ENCODE measurements at places on chromosomes 2 and 18.
A peak's percentile ranks its signal among the peaks of the same experiment; 100 is the strongest.

DNA sequence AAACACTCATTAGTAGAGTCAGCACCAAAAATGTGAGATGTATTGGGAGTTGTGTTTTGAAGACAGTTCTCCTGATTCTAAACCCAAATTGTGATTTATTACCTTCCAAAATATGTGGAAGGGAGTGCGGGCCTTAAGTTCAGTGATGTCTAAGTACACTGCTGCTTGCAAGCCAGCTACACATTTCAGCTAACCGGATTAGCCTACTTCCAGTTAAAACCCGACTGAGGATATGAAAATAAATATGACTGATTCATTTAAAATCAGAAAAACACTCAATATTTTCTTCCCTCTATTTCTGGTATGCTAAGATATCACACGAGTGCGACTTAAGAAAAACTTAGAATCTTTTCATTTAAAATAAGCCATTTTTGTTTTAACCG is 907 bp downstream of the FHL2 start:
- no peak for DNase-seq

DNA sequence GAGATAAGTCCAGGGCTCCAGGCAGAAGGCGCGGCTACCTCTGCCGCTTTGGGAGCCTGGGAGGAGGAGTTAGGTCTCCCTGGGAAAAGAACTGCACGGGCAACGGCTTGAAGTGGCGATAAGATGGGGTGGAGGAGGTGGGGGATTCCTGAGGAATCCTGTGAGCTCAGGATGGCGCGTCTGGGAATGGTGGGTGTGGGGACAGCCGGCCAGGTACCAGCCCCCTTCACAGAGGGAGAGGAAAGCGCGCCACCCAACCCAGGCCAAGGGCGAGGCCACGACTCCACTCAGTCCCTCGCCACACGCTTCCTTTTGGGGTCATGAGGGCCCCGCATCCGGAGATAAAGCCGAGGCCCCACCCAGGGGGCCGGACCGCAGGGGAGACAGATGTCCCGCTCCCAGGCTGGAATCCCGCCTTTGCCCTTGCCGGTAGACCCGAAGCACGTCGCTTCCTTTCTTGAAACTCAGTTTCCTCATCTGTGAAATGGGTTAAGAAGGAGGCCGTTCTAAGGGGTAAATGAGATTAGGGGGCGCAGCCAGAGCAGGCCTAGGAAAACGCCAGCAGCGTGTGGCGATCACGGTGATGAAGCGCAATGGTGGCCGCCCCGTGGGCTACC is 1.7 kb upstream of the CTDSP1 start:
- peak; percentile 74 for DNase-seq

DNA sequence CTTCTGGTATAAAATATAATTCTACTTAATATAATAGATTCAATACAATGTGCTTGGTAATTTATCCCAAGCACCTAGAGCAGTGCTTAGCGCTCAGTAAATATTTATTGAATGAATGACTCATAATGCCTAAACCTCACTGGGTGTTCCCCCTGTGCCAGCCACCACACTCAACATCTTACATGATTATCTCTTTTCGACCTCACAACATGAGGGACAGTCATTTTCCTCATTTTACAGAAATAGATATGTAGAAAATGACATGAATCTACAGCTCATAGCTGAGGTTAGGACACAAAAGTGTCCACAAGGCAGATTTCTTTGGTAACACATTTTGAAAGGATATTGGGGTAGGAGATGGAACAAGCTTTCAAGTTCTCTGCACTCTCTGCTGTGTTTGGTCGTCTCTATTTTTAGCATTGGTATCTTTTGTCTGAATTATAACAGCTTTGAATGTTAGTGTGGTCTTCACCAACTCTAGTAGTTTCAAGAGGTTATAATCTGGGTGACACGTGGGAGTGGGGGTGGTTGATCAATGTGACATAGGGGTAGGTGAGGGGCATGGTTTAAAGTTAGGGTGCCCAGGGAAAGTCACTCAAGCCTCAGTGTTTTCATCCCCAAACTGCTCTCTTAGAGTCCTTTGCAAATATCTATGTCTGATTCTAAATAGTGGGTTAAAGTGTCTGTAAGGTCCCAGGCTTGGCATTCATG is 9.8 kb downstream of the MYOM1 start:
- no peak for DNase-seq

- DNase-seq, result no peak
These were observed 105.1 kb upstream of the STON1 start for GRCh38 chr2:48424866-48425265.

DNA sequence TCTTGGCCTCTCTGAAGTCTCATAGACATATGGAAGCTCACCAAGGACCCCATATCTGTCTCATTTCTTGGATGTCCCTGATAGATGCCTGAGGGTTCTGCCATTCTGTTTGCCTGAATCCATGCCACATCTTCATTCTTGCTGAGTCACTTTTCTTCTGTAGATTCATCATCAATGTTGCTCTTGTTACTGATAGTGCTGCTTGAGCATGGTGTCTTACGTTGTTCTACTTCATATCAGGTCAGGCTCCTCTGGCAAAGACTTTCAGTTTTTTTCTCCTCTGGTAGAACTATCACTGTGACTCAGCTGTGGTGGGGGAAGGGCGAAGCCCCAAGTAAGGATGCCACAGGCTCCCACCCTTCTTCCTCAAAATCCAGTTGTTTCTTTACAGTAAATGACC is 885.2 kb downstream of the DCDC2C start:
- no peak for DNase-seq

DNA sequence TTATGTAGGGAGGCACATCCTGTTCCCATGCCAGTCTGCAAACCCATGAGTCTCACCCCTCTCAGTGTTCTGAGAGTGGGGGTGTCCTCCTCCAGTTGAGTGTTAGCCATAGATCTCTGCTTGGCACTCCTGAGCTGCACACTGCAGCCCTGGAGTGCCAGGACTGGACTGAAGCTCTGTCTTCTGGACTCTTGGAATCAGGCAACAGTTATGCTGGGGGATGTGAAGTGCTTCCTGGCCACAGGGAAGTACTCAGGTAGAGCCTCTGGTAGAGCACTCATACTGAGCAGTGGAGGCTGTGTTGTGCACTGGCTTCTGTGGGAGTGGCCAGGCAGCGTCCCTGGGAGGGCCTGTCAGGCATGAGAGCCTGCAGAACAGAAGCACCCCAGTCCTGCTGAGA is 43.0 kb downstream of the SERPINB7 start:
- no peak for DNase-seq

DNA sequence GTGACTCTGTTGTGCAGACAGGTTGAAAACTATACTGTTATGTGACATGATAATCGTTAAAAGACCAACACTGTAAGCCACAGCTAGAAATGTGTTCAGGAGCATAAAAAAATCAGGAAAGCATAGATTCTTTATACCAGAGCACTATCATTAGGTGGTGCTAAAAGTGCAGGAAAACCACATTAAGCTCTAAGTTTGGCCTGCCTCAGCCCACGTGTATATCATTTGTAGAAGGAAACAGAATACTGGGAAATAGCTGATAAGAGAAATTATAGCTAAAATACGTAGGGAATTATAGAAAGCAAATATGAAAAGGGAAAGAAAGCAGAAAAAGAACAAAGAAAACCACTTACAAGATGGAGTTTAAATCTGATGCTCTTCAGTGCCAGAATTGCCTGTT is 26.5 kb upstream of the C2orf74 start:
- DNase-seq, result peak; percentile 38

DNA sequence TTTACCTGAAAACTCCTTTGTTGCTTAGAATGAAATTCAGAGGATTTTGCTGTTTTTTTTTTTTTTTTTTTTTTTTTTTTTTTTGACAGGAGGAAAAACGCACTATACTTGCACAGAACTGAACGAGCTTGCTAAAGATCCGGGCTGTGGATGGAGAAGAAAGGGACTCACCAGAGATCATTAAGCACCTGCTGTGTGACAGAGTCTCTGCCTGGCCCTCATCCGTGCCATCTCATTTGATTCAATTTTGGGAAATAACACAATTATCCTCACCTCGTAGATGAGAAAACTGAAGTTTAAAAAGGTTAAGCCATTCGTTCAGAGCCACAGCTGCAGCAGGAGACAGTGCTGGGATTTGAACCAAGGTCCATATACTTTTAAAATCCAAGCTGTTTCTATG is 775.4 kb upstream of the ID2 start:
- no peak for DNase-seq

GRCh38 chr2:105518897-105519296 is 120.0 kb upstream of the FHL2 start:
- no peak for DNase-seq

DNA sequence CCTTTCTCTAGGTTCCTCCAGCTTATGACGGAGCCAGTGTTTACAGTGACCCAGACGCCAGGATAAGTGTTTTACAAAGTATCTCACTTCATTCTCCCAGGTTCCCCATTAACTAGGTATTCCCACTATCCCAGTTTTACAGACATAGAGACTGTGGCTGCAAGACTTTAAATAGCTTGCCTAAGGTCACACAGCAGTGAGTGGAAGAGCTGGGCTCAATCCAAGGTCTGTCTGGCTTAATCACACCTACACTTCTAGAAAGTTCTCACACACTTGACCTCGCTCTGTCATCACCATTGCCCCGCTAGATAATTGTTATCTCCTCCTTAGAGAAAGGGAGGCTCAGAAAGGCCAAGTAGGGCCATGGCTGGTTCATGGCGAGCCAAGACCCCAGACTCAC is 110.2 kb downstream of the ANTXR1 start:
- DNase-seq, result no peak

DNA sequence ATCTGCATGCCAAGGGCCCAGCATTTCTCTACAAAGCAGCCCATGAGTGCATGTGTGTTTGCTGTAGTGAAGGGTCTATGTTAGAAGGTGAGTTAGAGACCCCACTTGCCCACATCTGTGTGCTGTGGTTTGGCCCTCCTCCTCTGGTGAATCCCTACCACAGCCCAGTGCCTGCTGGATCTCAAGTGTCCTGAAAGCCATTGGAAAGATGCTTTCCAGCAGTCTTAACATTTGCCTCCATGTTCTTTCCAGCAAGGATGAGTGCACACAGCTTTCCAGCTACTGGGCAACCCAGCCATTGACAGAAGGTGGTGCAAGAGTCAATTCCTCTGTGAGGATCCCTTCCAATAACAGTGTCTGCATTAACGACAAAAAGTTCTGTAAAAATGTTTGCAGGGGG is 13.6 kb downstream of the CRIM1 start:
- no peak for DNase-seq

GRCh38 chr2:19500126-19500525 is 141.7 kb upstream of the OSR1 start:
- no peak for DNase-seq

- peak; percentile 66 for DNase-seq
These were observed 5.5 kb downstream of the SLC11A1 start for GRCh38 chr2:218387369-218388194.

DNA sequence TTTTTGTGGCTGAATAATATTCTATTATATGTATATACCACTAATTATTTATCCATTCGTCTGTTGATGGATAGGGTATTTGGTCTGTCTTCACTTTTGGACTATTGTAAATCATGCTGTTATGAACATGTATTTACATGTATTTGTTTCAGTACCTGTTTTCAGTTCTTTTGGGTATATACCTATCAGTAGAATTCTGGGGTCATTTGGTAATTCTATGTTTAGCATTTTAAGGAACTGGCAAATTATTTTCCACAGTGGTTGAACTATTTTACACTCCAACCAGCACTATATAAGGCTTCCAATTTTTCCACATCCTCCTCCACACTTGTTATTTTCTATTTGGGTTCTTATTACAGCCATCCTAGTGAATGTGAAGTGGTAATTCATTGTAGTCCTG is 12.4 kb upstream of the TANK start:
- no peak for DNase-seq

DNA sequence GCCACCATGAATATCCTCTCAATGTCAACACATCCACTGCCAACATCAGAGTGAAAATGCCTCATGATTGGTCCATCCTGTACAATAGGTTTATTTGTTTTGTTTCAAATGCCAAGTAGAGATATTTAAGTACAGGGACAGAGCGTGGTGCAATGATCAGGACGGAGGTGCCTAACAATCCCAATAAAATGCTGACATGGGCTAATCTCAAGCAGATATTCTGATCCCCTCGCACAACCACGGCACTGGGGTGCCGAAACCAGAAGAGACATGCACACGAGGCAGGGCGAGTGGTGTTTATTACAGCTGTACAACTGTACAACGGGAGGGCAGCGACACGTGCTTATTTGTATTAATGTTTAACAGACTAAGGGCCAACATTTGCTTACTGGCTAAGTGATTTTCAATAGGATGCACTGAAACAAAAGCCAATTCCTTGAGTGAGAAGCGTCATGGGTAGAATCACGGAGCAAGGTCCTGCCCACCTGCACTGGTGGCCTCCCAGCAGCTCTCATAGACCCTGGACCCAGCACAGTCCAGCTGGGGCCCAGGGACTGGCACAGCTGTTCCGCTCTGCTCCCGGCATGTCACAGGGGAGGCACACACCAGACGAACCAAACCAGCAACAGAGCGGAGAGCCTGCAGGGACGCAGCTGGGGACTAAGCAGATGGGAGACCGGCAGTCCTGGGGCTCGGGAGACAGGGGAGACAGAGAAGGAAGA is 101.4 kb downstream of the HDAC4 start:
- DNase-seq, result no peak

GRCh38 chr2:143942486-143942885 is 577.4 kb downstream of the ZEB2 start:
- no peak for DNase-seq

DNA sequence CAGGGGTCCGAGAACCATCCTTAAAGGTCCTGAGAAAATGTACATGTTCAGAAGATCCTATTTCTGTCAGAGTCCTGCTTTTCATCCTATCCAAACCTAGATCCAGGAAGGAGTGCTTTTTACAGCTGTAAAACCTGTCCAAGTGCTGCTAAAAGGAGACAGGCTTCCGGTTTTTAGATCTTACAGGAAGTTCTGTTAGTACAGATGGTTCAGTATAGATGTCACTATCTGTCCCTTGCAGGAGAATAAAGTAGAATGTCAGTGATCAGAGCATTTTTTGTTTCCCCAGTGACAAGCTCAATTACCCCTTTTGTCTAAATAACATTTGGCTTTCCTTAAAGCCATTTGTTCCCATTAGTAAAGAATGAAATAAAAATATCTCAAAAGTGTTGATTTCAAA is 98.3 kb downstream of the NRP2 start:
- DNase-seq, result no peak

DNA sequence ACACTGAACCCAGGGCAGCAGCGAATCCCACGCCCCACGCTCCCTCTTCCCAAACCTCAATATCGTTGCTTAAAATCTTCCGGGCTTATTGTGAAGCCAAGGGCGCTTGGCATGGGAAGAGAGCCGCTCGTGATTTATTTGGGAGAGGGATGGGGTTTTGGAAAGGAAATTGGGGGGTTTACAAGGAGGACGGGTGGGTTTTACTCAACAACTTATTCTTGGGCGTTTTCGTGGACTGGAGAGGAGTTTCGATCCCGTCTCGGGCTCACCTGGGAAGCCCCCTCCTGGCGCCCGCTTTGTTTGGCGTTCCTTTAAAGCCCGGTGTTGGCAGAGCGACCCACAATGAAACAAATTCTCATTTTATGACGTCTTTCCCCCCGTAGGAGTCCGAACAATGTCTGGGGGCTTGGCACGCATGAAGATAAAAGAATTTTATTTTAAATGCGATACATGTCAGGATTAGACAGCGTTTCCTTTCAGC is 135.3 kb downstream of the INSIG2 start:
- DNase-seq, result peak; percentile 29

Measured in femur (tissue), 1 donor.